ENCODE measurements at places on chromosomes 2 and 18.

DNA sequence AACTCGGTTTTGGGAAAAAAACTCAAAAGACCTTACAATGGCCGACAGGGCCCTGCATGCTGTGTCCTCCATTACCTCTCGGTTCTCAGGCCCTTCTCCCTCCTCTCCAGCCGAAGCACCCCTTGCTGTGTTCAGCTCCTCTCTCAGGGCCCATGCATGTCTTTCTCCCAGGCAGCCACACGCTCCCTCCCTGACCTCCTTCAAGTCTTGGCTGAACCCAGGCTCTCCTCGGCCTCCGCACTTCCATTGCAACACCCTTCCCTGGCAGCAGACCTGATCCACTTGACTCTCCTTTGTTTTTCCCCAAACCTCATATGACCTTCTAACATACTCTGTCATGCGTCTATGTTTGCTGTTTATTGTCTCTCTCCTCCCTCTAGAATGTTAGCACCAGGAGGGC lies 114.0 kb downstream of the CYP26B1 start:
- DNase-seq, result no peak

- DNase-seq, result no peak
Measured at GRCh38 chr2:223007531-223007930, 44.5 kb upstream of the KCNE4 start.

GRCh38 chr2:37760471-37760870 lies 89.0 kb upstream of the CDC42EP3 start:
- DNase-seq, result no peak

GRCh38 chr2:43774617-43775016 lies 778 bp downstream of the DYNC2LI1 start:
- no peak for DNase-seq

GRCh38 chr2:39128919-39129391 lies 8.1 kb upstream of the SOS1 start:
- peak; percentile 28 for DNase-seq

GRCh38 chr2:72136331-72136730 lies 11.3 kb downstream of the CYP26B1 start:
- no peak for DNase-seq

- no peak for DNase-seq
Measured at GRCh38 chr2:228503731-228504130, 322.2 kb upstream of the SPHKAP start.

- no peak for DNase-seq
Measured at GRCh38 chr18:3453540-3454364, 3.8 kb downstream of the TGIF1 start.

- no peak for DNase-seq
Measured at GRCh38 chr2:145710303-145710702, 1190.4 kb upstream of the ZEB2 start.

- DNase-seq, result peak; percentile 76
Measured at GRCh38 chr2:203867561-203868200, at the start of gene CTLA4. TSS of gene CTLA4 (plus strand) at chr2:203867771. CDS start at chr2:203867943, 172 bp downstream.

DNA sequence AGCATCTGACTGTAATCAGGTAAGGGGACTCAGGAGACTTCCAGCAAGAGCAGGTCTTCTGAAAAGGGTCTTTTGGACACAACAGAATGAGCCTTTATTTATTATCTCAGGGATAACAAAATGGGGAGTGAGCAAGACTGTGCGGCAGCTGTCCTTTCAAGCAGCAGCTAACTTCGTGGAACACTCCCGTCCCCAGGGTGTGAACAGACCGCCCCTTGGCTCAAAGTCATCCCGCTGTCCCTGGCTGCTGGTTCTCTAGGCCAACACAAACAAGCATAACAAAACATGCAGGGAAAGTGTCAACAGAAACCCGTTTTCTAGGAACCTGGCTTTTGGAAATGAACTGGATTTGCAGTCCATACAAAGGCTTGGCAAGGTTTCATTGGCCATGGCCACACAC lies 787.9 kb upstream of the FANCL start:
- DNase-seq, result no peak

DNA sequence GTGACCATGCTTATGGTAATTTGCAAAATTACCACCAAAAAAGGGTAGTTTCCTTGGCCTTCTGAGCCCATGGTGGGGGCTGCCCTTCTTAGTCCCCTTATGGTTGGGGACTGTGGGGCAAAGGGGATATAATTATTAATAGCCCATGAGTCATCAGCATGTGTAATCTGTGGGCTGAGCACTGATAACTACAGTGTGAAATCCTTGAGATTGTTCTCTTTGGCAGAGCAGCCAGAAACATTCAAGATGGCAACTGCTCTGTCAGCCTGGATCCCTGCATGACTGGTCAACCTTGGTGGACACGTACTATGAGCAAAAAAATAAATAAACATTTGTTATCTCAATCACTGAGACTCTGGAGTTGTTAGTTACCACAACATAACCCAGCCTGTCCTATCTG lies 61.3 kb downstream of the MGAT4A start:
- no peak for DNase-seq

Data from CD4-positive, alpha-beta T cell (primary cell).